ENCODE measurements at places on chromosomes 1 and 21. TPM values are rescaled to one million over a fixed set of nuclear protein-coding genes. Genes with fewer than 3 reads are reported as not detected.
A peak's percentile ranks its signal among the peaks of the same experiment; 100 is the strongest.

DNA sequence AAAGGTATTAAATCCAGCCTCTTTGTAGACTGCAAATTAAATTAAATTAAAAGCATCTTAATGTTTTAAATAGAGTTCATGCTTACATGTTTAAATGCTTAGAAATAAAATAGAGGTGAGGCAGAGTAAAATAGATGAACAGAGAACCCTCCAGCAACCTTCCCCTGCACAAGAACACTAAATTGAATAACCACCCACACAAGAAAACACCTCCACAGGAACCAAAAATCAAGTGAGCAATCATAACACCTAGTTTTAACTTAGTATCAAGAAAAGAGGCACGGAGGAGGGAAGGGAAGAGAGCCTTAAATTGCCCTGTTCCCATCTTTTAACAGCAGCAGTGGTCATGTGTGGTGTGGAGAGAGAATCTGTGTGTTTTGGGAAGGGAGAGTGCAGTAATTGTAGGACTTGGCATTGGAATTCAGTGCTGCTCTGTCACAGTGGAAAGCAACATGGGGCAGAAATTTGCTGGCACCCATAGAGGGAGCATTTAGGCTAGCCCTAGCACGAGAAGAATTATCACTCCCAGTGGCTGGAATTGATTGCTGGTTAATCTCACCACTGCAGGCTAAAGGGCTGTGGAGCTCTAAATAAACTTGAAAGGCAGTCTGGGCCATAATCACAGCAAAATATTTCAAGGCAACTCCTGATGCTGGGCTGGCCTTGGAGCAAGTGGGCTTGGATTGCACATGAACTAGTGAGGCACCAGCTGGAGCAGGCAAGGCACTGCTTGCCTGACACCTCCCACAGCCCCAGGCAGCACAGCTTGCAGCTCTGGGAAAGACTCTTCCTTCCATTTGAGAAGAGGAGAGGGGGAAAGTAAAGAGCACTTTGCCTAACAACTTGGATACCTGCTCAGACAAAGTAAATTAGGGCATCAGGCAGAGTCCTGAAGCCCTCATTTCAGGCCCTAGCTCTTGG lies 1478.8 kb downstream of the NCAM2 start:
- ATAC-seq = no peak

GRCh38 chr1:234683127-234683860 lies 73.3 kb upstream of the IRF2BP2 start:
- no peak for ATAC-seq

- no peak for ATAC-seq
Observed at GRCh38 chr1:19738076-19738475, 61.6 kb downstream of the TMCO4 start.

GRCh38 chr1:185912504-185912903 lies 178.3 kb downstream of the HMCN1 start:
- no peak for ATAC-seq

DNA sequence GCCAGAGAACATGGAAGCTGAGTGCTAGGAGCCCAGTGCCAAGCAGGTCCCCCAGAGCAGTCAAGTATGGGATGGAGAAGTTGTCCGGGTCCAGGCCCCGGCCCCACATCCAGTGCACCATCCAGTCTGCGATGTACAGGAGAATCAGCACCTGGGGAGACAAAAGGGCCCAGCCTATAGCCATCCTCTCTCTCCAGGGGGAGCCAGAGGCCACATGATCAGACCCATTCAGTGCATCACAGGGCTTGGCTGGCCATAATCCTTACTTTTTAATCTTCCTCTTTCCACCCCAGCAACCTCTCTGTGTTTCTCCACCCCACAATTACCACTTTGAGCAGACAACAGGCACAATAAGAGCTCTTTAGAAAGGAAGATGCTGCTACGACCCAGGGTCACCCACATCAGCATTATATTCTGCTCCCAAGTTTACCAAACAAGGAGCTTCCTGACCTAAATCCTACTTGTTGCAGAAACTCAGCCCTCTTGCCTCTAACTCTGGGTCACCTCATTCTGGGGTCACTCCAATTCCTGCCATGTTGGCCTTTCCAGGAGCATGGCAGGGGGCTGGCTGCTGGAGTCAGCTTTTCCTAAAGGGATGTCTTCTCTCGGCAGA lies 16.4 kb upstream of the RAB29 start:
- peak; percentile 88 for ATAC-seq

DNA sequence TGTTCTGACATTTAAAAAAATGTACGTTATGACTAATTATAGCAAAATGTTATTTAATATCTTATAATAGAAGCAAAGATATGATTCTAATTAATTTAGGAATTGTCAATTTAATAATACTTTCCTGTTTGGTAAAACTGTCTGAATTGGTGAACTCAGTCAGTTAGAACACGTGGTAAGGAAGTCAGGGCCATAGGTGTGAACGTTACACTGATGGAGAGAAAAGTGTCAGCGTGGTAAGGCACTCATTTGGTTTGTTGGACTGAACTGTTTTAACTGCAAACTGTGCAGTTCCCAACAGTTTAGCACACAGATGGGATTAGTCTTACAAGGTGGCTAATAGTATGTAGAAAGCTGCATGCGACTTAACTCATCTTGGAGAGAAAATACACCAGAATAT lies 102.9 kb downstream of the EPB41 start:
- no peak for ATAC-seq

DNA sequence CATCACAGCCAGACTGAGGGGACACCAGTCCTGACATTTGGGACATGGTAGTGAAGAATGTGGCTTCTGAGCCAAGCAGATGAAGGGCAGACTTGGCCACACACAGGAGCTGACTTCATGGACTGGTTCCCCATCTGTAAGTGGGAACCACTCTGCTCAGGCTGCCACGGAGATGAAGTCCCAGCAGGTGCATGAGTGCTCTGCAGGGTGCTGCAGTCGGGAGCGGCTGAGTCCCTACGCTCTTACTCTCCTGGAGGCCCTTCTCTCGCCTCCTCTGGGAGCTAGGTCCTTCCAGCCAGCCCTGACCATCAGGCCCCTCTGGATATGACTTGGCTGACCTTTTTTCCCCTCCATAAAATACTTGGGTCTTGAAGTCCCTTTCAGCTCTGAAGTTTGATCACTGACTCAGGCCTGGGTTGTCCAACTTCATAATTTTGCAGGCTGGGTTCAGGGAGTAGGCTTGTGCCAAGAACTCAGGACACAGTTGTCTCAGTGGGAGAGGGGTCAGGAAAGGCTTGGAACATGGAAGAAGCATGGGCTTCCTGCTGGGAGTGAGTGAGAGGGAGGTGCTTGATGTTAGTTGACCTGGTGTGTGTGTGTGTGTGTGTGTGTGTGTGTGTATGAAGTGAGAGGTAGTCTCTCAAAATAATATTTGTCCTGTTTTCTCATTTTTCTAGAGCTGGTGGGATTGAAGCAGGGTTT lies 21.0 kb upstream of the EPS8L3 start:
- ATAC-seq = no peak

DNA sequence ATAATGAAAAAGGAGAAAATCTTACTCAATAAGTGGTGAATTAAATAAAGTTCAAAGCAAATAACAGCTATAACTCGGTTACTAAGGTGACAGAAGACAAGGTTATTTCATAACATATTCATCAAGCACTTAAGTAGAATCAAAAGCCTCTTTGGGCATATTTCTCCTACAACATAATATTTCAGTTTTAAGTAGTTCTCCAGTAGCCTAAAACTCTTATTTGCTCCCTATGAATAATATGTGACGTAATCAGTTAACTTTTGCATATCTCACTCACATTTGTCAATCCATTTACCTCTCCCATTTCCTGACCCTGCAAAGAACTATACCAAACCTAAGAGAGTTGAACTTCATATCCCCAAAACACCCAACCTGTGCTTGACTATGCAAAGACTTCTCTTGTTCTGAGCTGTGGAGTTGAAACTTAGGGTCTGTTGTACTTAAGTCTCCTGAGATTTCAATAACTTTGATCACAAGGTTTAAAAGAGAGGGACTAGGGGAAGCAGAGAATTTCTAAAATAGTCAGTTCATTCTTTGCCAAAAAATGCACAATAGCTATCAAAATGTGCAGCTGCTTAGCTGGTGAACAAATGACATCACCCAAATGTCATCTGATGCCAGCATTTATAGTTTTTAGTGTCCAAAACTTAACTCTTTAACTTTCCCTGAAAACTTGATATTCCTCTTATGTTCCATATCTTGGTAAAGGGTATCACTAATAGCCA lies 37.2 kb downstream of the TTLL7 start:
- ATAC-seq = no peak

- ATAC-seq = no peak
Observed at GRCh38 chr1:20823845-20824244, 36.7 kb upstream of the HP1BP3 start.

DNA sequence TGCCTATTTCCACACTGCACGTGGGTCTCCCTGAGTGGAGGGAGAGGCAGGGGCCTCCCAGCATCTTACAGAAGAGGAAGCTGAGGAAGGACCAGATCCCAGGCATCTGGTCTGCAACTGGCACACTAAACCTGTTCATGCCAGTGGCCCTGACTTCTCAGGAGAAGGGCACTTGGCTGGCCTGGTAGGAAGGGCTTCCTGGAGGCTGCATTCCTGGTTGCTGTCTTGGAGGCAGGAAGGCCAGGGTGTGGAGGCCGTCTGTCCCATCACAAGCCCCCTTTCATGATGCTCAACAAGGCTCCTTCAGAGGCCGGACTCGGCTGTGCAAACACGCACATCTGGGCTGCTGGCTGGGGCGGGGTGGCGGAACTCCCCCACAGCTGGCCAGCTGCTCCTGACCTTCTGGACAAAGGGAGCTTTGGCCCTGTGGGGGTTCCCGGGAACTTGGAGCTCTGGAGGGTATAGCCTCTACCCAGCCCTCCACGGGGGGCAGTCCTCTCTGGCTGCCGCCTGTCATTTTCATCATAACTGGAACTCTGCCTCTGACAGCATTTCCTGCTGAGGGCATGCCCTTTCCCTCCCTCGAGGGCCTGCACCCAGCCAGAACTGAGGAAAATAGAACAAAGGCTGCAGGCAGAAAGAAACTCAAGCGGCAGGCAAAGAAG lies 39.2 kb upstream of the POU3F1 start:
- no peak for ATAC-seq

- no peak for ATAC-seq
Observed at GRCh38 chr1:201672685-201673084, 133.8 kb downstream of the NAV1 start.

- ATAC-seq = no peak
Observed at GRCh38 chr21:44578371-44579055, 1.9 kb downstream of the KRTAP10-5 start.

DNA sequence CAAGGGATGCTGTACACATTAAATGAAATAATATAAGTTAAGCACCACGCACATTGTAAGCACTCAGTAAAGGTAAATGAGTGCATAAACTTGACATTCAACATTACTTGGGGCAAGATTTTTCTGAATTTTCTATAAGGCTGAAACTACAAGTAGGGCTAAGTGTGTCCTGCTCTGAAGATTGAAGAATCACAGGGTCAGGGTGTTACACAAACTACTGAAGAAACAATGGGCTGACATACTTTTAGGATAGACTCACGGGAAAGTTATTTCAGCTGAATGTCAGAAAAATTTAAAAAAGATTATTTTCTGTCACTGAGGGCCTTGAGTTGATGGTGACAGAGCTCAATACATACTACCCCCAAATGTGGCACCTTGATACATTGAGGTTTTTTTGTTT lies 644.2 kb upstream of the PLXNA2 start:
- no peak for ATAC-seq

DNA sequence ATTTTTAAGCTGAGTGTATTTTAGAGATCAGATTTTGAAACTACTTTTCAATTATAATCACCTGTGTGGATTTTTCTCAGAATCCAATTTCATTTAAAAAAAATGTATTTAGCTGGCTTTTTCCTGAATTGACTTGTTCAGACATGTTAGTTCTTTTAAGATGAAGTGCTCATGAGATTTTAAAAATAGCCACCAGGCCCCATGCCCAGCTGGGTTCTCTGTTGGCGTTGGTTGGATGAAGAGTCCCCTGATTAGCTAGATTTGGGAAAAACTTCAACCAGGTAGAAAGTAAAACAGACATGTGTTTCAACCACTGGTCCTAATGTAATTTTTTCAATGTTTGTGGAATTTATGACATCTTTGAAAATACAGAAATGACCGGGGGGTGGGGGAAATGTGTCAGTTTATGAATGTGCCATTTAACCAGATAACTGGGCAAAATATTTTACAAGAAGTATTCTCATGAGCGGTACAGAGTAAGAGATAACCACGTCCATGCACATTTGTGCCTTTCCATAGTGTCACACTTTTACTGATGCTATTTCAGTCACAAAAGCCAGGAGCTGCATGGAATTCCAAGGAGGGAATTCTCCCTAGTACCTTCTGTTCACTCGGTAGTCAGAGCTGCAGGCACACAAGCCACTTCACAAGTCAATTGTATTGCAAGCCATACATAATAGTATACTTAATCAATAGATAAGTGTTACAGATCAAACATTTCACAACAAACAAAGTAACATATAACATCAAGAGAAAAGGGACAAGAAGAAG lies 51.1 kb downstream of the KCNK1 start:
- ATAC-seq = no peak

DNA sequence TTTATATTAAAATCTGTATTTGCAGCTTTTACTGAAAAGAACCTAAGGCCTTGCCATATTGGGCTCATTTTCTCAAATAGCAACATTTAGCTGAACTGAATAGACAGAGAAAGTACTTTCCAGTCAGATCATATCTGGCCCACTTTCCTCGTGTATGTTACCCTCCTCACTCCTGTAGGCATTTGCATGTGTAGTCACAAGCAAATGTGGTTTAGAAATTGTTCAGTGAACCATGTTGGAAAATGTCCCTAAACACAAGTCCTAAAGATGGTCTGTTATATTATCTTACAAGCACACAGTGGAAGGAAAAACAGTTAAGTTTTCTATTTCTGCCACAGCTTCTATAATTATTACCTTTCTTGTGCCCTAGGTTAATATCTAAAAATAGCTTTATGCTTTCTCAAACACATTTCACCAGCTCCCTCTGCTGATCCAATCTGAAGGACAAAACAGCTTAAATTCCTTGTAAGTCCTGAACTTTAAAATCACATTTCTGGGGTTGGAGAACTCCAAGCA lies 606 bp upstream of the FMO4 start:
- ATAC-seq = peak; percentile 1

DNA sequence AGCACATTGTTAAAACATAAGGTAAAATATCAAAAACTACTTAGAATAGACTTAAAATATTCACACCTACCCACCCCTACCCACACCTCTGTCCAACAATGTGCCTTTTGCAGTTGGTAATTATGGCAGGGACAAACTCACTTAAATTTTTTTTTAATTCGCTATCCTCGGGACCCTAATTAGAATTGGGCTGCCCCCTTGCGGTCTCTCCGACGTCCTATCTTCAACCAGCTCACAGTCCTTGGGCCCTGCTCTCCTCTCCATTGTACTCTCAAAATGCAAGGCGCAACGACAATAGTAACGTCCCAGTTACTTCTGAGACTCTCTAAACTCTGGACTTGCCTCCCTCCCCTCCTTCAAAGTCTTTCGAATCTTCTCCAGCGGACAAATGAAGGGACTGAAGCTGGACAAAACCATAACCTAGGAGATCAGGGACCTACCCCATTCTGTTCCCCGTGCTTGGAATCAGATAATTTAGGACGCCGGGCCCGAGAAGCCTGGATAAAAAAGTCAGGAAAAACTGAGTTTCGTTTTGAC lies 1.1 kb upstream of the CIART start:
- ATAC-seq = peak; percentile 37

GPA33 gene
- 0.26 TPM for total RNA-seq

OR6N1 gene
- total RNA-seq = not detected

RGS5 gene
- 1.6 TPM for total RNA-seq

KMO gene
- total RNA-seq = 0.40 TPM

TAL1 gene
- not detected for total RNA-seq

PRMT6 gene
- 3.8 TPM for total RNA-seq

Data from activated T-helper 17 cell treated with anti-CD3 and anti-CD28 coated beads, Interleukin-2, amount 50 U/mL, for 72 hours (primary cell).